ENCODE measurements at places on chromosomes 12 and 14.

DNA sequence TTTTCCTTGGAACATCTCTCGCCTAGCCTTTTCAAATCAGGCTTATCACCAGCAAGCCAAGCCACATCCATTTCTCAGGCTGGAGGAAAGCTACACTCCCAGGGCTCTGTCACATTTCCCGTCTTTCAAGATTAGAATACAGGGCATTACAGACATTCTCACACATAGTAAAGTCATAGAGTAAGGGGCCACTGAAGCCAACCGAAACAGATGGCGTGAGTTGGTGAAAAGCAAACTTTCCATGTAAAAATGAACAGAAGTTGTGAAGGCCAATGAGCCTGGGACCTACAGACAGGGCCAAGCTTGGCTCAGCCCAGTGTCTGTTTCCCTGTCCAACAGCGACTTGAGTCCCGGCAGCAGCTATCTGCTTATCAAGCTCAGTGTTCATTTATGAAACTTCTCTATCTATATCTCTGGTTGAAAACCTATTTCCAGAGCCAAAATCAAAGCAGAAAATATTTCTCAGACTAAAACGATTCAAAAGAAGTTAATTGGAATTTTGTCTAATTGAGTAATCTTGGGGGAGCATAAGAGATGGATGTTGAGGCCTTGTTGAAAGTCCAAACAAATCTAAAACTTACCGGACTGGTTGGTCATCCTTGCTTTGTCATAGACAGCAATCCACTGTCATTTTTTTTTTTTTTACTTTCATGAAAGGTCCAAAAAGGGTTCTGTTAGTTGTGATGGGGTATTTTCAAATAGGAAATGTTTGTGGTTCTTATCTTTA is 105.6 kb downstream of the DAAM1 start:
- no peak for DNase-seq

DNA sequence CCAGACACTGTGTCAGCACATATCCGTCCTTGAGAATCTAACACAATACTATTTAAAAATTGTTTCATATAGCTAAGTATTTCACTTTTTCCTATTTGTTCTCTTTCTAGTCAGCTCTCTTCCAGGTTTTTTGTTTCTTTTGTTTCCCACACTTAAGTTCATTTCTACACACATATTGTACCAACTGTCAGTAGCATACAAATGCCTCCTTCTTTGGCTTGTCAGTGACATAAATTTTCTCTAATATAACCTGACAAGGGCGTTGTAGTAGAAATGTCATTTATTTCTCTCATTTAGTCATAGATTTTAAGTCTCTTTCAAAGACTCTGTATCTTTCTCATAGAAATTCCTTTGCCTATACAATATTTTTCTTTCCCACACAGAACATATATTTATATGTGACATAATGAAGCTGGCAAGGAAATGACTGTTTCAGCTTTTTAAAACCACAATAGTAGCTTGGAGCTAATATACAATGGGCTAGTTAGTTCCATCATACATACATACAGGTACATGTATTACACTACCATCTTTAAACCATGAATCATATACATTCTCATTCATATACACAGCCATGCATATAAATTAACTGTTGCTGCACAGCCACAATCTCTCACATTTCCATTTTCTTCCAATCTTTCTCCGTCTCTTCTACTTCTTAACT is 42.3 kb upstream of the EPS8 start:
- no peak for DNase-seq

- no peak for DNase-seq
Observed at GRCh38 chr12:47449797-47450196, 256.0 kb downstream of the RPAP3 start.

- no peak for DNase-seq
Observed at GRCh38 chr12:111656016-111656415, 29.7 kb downstream of the BRAP start.

DNA sequence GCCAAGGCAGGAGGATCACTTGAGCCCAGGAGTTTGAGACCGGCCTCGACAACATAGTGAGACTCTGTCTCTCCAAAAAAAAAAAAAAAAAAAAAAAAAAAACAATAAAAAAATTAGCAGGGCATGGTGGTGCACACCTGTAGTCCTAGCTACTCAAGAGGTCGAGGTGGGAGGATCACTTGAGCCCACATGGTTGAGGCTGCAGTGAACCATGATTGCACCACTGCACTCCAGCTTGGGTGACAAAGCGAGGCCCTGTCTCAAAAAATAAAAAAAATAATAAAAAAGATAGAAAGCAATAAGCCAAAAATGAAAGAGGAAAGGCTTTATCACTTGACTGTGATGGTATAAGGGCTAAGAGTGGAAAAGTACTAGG is 10.2 kb upstream of the PEBP1 start:
- no peak for DNase-seq

- DNase-seq, result no peak
Observed at GRCh38 chr14:21558703-21559170, 21.1 kb downstream of the OR10G3 start.

DNA sequence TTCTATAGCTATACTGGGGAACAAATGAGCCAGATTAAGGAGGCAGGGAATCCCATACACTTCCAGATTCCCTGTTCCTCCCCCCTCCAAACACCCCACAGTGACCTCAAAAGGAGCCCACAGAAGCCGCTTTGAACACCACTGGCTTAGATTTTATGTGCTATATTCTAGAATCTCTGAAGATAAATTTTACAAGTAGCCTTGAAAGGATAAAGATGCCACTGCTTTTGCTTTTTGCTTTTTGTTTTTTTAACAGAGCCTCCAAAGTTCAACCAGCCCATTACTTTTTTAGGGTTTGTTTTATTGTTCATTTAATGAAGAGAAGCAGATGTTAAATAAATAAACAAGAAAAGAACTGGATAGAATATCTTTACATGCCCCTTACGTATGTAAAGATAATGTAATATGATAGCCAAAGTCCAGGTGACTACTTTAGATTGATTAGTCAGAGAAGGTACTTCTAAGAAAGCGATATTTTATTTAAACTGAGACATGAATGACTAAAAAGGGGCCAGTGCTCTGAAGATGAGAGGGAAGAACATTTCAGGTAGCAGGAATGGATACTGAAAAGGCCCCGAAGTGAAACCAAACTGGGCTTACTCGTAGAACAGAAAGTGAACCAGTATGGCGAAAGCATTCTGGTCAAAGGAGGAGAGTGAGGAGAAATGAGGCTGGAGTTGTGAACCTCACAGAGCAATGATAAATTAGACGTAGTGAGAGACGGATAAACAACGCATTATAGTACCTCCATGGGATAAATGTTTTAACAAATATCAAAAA is 44.6 kb downstream of the DUSP6 start:
- DNase-seq, result no peak

GRCh38 chr14:89614009-89614691 is 197.1 kb upstream of the FOXN3 start:
- DNase-seq, result no peak

GRCh38 chr14:62369919-62370560 is 607.8 kb downstream of the SNAPC1 start:
- DNase-seq, result no peak

DNA sequence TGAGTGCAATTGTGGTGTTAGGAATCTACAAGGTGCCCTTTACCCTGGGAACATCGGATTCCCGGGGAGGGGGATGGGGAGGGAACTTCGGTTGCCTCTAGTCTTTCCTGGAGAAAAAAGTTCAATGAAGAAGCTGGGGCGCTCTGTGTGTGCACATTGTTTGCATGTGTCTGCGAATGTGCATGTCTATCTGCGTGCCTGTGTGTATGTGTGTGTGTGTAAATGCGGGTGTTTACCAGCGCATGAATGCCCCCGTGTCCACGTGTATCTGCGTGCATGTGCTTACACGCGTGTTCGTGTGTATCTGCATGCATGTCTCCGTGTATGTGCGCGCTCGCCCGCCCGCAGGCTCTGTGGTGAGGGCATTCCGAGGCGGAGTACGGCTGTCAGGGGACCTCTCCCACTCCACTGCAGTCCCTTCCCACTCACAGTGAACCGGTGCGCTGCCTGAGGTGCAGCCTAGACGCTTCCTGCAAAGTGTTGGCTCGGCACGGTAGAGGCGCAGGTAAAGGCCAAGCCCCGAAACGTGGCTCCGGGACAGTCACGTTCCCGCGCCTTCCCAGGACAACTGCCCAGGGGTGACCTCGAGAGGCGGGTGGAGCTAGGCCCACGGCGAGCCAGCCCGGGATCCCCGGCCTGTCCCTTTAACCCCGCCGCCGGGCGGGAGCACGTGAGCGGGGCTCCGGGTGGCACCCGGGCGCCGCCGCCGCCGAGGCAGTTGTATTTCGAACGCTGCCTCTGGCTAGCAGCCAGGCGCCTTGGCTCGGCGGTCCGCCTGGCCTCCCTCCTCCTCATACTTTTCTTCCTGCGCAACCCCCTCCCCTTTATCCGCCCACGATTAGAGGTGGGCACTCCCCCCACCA is 539 bp upstream of the HMGA2 start:
- no peak for DNase-seq

DNA sequence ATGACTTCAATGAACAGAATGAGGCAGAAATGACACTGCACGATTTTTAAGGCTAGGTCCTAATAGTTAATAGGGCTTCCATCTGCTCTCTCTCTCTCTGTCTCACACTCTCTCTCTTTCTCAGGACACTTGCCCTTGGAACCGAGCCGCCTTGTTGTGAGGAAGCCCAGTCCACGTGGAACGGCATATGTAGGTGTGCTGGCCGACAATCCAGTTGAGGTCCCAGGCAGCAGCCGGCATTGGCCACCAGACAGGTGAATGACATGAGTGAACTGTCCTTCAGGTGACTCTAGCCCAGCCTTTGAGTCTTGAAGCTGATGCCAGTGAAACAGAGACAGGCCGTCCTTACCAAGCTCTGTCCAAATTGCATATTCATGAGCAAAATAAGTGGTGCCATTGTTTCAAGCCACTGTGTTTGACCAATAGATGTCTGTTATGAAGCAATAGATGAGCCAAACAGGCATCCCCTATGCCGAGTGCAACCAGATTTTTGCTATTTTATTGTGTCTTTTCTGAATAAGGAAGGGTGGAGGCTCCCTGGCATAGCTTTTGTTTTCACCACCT is 217.5 kb upstream of the LHX5 start:
- no peak for DNase-seq

GRCh38 chr14:54784060-54784459 is 118.6 kb downstream of the GCH1 start:
- no peak for DNase-seq

GRCh38 chr12:124684496-124684895 is 117.1 kb upstream of the NCOR2 start:
- DNase-seq, result no peak

DNA sequence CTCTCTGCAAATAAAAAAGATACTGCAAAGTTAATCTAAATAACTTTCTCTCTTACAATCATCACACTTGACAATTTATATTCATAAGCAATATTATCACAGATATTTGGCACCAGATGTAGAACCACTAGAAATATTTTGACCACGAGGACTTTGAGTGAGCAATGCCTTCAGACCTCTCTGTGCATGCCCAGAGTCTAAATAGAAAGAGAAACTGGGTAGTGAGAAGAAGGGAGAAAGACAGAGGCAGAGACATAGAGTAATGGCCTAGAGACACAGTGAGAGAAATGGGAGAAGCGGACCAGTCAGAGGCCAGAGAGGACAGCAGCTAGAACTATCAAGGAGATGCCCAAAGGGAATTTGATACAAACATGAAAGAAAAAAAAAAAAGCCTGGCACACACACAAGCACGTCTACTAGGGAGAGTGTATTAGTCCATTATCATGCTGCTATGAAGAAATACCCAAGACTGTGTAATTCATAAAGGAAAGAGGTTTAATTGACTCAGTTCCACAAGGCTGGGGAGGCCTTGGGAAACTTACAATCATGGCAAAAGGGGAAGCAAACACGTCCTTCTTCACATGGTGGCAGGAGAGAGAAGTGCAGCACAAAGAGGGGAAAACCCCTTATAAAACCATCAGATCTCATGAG is 41.1 kb downstream of the BMP4 start:
- DNase-seq, result no peak

- no peak for DNase-seq
Observed at GRCh38 chr14:20754308-20754707, 8.6 kb downstream of the EDDM3A start.

- DNase-seq, result no peak
Observed at GRCh38 chr14:104724981-104725771, 1.1 kb downstream of the ADSS1 start.

DNA sequence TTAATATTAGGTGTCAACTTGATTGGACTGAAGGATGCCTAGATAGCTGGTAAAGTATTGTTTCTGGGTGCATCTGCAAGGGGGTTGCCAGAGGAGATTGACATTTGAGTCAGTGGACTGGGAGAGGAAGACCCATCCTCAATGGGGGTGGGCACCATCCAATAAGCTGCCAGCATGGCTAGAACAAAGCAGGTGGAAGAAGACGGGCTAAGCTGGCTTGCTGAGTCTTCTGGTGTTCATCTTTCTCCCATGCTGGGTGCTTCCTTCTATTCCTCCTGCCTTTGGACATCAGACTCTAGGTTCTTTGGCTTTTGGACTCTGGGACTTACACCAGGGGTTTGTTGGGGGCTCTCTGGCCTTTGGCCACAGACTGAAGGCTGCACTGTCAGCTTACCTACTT is 87.4 kb downstream of the SLC38A1 start:
- no peak for DNase-seq

DNA sequence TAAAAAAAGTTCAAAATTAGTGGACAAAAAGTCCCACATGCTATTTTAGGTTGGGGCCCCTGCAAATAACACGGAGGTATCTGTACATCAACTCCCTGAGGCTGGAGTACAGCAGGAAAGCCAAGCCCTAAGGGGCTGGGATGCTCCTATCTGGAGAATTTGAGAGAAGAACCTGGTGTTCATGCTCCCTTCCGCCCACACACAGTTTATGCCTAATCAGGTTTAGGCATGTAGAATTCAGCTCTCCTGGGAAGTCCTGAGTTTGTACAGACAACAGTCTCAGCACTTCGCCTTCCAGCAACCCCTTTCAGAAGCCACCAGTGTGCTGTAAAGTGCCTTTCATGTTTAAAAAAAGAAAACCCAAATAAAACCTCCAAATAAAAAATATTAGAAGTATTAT is 237.3 kb upstream of the GRIP1 start:
- no peak for DNase-seq

- no peak for DNase-seq
Observed at GRCh38 chr14:90536092-90536491, 139.3 kb downstream of the CALM1 start.

- no peak for DNase-seq
Observed at GRCh38 chr12:105820429-105821125, 318.2 kb downstream of the NUAK1 start.

DNA sequence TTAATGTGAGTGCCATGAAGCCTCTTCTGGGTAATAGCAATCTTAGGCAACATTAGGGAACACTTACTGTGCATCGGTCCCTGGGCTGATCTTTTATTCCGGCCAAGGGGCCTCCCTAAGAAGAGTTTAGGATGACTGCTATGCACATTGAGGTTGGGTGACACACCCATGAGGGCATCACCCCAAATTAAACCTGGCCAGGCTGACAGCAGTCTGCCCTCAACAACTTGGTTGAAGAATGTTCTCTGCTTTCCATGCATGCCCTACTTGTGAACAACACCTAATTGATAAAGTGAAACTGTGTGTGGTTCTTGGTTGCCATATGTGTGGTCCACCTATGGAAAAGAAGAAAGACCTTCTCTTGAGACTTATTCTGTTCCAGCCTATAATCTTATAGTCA is 1098.0 kb downstream of the BCL11B start:
- DNase-seq, result no peak

GRCh38 chr14:73760598-73761586 is 46.7 kb upstream of the PNMA1 start:
- DNase-seq, result no peak

Measured in chondrocyte (in vitro differentiated cells).